Activated naive CD4-positive, alpha-beta T cell treated with Interleukin-2 at 50 U/mL for 16 hours (primary cell): ENCODE measurements at places on chromosomes 13 and 19.
A peak's percentile ranks its signal among the peaks of the same experiment; 100 is the strongest.

- no peak for DNase-seq
Observed at GRCh38 chr13:50006426-50007135, 8.7 kb upstream of the KCNRG start.

DNA sequence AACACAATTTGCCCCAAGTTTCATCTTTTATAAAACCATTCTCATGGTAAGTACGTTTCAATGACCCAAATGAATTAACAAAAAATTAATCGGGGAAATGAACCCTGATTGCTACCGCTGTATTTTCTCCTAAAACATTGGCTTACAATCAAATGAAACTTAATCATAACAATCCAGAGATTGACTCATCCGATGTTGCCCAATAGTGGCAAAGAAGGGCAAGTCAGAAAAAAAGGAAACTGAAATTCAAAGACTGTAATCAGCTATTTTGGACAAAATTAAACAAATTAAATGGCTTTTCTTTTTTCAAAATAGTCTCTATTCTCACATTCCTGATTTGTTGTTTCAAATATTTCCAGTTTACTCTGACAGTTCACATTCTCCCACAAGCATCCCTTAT, 3.9 kb upstream of the ACOD1 start:
- no peak for DNase-seq

- no peak for DNase-seq
Observed at GRCh38 chr13:38538422-38538821, 148.5 kb upstream of the FREM2 start.

DNA sequence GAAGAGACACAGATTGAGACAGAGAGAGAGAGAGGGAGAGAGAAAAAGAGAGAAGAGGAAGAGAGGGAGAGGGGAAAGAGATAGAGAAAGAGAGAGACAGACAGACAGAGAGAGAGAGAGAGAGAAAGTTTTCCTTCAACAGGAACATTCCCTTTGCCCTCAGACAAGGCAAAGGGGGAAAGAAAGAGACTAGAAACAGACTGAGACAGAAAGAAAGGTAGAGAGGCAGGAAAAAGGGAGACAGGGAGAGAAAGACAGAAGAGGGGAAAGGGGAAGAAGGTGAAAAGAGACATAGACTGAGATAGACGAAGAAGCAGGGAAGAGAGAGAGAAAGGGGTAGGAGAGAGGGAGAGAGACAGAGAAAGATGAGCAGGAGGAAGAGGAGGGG, 18.5 kb upstream of the ZNF175 start:
- DNase-seq: no peak

GRCh38 chr19:19588546-19588945, 29.9 kb downstream of the PBX4 start:
- no peak for DNase-seq

GRCh38 chr19:11020423-11020822, 59.6 kb downstream of the SMARCA4 start:
- no peak for DNase-seq

- no peak for DNase-seq
Observed at GRCh38 chr13:25699056-25699455, 327.3 kb downstream of the ATP8A2 start.

DNA sequence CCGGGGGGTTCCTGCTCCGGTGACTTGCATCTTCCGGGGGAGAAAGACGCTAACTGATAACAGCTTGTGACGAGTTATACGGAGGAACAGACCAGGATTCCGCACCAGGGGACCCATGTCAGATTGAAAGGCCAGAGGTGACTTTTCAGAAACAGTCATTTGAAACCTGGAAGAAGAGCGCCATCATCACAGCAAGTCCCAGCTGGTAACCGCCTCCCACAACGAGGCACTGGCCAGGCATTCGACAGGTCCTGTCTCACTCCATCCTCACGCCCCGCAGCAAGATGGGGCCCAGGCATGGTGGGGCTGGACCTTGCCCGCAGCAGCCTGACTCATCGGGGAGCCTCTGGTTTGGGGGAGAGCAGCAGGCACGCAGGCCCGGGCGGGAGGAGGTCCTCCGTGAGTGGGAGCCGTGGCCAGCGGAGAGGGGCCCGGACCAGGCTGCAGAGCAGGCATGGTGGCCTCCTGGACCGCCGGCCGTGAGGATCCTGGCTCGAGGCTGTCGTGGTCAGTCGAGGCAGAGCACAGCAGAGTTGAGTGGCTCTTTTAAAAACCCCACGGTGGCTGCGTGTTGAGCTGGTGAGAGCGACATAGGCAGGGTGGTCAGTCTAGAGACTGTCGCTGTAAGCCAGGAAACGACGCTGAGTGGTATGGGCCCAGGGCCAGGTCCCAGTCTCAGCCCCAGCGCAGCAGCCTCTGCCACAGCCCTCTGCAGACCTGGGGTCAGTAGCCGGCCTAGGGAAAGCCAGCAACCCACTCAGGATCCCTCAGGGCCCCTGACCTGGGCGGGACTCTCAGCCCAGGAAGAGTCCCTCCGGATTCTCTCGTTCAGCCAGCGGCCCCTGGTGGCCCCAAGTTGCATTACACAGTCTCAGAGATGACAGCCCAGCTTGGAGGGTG, 94.9 kb upstream of the MCF2L start:
- DNase-seq: peak; percentile 51

GRCh38 chr19:33703821-33704220, 82.1 kb downstream of the CHST8 start:
- no peak for DNase-seq

GRCh38 chr13:33644581-33645543, 173.1 kb upstream of the RFC3 start:
- DNase-seq: no peak

- DNase-seq: no peak
Observed at GRCh38 chr19:15838351-15838750, 22.9 kb upstream of the OR10H1 start.

GRCh38 chr13:25429466-25429865, 57.7 kb downstream of the ATP8A2 start:
- no peak for DNase-seq

DNA sequence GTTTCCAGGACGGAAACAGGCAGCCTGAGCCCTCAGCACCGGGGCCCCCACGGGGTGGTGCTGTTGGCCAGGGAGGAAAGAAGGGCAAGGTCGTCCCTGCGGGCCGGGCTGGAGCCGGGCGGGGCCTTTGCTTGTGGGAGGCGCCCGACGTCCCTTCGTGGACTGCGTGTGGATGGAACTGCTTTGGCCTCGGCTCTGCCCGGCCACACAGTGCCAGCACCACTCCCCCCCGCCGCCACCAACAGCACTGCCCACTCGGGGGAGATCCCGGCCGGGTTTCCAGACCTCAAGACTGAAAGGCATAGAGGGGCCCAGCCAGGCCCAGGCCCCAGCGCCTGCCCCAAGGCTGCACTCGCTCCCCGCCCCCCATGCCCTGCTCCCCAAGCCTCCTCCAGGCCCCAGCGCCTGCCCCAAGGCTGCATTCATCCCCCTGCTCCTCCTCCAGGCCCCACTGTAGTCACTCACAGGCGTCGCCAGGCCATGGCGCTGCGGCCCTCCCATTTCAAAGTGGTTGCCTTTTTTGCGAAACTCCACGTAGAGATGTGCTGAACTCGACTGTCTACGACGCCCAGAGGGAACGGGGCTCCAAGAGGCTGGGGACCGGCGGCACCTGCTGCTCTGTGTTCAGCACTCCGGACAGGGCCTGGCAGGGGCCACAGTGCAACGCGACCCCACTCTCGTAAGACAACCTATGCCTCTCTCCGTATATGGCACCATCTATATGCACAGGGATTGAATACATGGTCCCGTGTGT, 22.5 kb downstream of the C13orf46 start:
- DNase-seq: peak; percentile 60

GRCh38 chr13:79404361-79404760, 1.7 kb downstream of the RBM26 start:
- DNase-seq: no peak

GRCh38 chr13:70502944-70503343, 394.7 kb upstream of the KLHL1 start:
- no peak for DNase-seq

GRCh38 chr13:28609926-28610325, 49.0 kb upstream of the POMP start:
- DNase-seq: no peak

DNA sequence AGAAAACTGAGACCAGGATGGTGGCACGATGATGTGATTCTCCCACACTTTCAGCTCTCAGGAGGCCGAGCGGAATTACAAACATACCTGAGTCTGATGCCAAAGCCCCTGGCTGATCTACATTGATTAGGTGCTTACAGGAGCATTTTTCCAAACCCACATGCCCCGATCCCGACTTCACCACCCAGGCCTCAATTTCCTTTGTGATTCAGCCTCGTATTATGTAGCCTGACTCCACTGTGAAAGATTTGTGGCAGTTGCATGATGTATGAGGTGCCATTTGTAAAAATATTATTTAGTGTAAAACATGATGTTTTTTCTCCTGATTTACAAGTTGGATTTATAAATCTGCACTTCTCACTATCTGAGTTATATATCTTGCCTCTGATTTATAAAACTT, 118.0 kb downstream of the TSHZ3 start:
- no peak for DNase-seq

GRCh38 chr19:13155472-13156359, 5.5 kb downstream of the IER2 start:
- DNase-seq: peak; percentile 69

GRCh38 chr19:38737921-38738737, 6.1 kb downstream of the CAPN12 start:
- no peak for DNase-seq

DNA sequence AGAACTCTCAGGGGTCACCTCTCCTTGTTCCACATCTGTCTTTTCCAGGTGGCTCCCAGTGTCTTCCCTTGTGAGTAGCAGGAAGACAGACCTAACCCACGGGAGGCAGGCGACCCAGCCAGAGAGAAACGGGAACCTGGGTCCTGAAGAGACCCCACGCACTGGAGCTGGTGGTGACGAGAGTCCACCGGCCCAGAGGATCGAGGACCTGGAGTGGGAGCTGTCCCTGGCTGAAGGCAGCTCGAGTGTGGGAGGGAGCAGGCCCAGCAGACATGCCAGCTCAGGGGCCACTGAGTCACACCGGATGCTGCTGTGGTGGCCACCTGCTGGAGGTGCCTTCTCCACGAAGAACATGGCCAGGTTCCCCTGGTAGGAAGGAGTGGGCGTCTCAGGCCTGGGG, 66.5 kb upstream of the ATP12A start:
- no peak for DNase-seq

DNA sequence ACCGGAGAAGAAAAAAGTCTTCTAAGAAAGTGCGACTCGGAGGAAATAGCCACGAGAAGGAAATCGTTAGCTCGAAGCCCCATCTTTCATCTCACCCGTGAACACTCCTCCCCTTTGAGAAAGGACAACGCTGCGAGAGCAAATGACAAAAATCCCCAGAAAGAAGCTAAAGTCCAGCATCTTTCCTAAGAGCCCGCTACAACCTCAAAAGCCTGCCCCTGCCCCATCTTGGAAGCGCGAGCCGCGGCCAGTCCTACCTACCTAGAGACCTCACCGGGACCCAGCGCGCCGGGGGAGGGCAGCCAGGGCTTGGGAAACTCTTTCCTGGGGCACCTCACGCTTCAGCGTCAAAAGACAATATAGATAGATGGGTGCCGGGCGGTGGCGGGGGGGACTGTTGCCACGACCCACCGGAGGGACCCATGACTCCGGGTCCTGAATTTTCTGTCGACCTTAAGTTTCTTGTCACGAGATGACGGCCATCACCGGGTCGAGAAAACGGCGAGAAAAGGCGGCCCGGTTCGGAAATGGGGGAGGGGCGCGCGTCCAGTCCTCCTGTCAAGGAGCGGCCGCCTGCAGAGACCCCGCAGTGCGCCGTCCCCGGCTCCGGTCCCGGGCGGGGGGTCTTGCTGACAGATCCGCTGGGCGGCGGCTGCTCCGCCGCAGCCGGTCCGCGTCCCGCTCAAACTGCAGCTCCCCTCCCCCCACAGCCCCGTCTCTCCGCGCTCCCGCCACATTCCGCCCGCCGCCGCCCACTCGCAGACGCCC, 65.9 kb downstream of the KCNRG start:
- peak; percentile 57 for DNase-seq

- DNase-seq: no peak
Observed at GRCh38 chr13:83377491-83377890, 504.8 kb downstream of the SLITRK1 start.

DNA sequence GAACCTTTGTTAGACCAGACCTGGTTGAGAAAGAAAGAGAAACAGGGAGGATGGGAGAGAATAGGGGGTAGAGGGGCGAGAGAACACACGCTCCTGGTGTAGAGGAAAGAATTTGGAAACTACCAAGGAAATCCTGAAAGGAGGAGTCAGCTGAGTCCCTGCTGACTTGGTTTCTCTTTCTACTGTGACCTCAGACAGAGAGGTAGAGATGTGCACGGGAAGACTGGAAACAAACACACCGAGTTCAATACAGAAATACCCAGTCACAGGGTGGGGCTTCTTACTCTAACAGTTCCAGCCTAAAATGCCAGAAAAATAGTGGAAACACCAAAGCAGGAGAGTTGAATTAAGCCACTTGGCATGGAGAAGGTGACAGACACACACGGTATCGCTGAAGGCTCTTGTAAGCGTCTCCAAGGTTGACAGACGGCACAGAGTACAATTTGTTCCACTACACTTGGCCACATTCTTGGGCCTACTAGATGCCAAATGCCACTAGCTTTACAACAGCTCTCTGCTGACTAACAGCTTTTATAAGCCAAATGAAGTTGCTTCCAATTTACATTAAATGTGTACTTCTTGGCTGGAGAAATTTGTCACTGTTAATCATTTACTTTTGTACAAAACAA, 28.1 kb downstream of the LATS2 start:
- no peak for DNase-seq

- no peak for DNase-seq
Observed at GRCh38 chr19:50743537-50743936, 20.4 kb downstream of the CLEC11A start.

- no peak for DNase-seq
Observed at GRCh38 chr13:108948251-108948671, 318.9 kb downstream of the MYO16 start.

DNA sequence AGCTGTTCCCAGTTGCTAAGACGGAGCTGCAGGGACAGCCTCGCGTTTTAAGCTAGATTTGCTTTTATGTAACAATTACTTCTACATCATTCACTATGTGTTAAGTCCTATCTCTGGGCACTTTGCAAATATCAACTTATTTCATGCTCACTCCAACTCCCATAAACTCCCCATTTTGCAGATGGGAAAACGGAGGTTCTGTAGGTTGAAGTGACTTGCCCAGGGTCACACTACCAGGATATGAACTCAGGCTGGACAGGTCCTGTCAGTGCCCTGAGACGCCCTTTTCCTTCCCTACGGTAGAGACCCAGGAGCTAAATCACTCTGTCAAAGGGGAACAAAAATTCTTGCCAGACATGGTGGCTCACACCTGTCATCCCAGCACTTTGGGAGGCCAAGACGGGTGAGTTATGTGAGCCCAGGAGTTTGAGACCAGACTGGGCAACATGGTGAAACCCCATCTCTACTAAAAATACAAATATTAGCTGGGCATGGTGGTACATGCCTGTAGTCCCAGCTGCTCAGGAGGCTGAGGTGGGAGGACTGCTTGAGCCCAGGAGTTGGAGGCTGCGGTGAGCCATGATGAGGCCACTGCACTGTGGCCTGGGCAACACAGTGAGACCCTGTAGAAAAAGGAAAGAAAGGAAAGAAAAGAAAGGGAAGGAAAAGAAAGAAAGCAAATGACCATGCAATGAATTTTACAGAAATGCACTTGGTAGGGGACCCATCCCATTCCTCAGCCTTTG, 14.5 kb upstream of the NFIC start:
- no peak for DNase-seq

- DNase-seq: no peak
Observed at GRCh38 chr13:40432018-40432978, 234.1 kb downstream of the FOXO1 start.

- peak; percentile 90 for DNase-seq
Observed at GRCh38 chr19:55598719-55599467, 424 bp downstream of the FIZ1 start.
